Type B pancreatic cell (in vitro differentiated cells): ENCODE measurements at places on chromosomes 2 and 18. TPM values are rescaled to one million over a fixed set of nuclear protein-coding genes. Genes with fewer than 3 reads are reported as not detected.

- H3K27me3 ChIP-seq = peaks cover 10% of the 10 kb centered on the region
- peaks cover 15% of the 10 kb centered on the region for H3K4me1 ChIP-seq
- no peak for DNase-seq
- no peak overlapping the region for H3K4me3 ChIP-seq
- no peaks in the 10 kb centered on the region for H3K36me3 ChIP-seq
- H3K27ac ChIP-seq = no peak overlapping the region
These were observed 105.8 kb downstream of the ICOS start for GRCh38 chr2:204042401-204042800.

GRCh38 chr2:150517951-150518680 is 30.6 kb upstream of the RND3 start:
- no peaks in the 10 kb centered on the region for H3K27me3 ChIP-seq
- no peak overlapping the region for H3K4me3 ChIP-seq
- H3K4me1 ChIP-seq = peaks cover 4% of the 10 kb centered on the region
- no peak for DNase-seq

- H3K4me1 ChIP-seq = no peaks in the 10 kb centered on the region
- no peaks in the 10 kb centered on the region for H3K36me3 ChIP-seq
- H3K4me3 ChIP-seq = no peak overlapping the region
- no peaks in the 10 kb centered on the region for H3K27me3 ChIP-seq
- no peak for DNase-seq
These were observed 391.0 kb upstream of the ID2 start for GRCh38 chr2:8290771-8291352.

DNA sequence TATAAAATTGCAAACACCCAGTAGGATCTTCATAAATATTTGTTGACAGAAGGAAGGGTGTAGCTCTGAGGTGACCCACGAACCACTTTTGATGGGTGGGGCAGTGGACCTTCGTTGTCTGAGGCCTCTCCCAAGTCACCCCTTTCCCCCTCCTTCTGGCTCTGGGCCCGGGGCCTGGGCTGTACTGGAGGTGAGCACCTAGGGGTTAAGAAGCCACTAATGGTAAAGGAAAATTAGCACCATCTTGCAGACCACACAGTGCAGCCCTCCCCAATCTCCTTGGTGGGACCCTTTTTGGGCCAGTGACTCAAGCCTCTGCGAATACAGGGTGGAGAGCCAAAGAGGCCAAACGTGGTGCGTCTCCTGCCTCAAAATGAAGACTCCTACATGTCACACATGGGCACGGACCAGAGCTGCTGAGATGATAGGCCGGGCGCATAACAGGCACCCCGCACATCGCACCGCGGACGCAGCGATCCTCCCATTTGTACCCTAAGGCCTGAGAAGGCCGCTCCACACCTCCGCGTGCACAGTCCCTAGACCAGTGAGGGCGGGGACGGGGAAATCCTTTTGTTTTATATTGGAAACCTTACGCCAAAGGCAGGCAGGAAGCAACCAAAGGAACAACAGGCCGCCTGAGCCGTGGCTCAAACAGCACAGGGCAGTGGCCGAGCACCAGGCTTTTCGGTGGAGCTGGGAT is 31.9 kb upstream of the ATP6V1B1 start:
- no peak overlapping the region for H3K4me3 ChIP-seq
- H3K27me3 ChIP-seq = peaks cover 96% of the 10 kb centered on the region
- H3K27ac ChIP-seq = no peak overlapping the region
- H3K4me1 ChIP-seq = peaks cover 16% of the 10 kb centered on the region
- peak; percentile 63 for DNase-seq

The LRRTM4 gene
- total RNA-seq = 5.4 and 6.5 TPM in 2 replicates

The UPP2 gene
- total RNA-seq = not detected in 2 replicates

DNA sequence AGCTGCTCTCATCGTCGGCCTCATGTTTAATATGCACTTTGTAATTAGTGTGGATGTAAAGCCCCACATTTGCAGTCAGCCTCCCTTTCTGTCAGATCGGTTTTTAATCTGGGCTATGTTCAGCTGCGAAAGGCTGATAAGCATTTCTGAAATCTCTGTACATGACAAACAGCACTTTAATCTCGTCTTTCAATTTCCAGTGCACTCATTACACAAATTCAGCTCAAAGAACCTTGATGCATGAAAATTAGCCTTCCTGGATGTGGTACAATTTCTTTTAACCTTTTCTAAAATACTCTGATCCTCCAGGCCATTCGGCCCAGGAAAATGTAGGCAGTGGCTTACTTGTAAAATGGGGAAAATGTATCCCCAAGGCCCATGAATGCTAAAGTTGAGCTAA is 265.1 kb downstream of the RND3 start:
- no peaks in the 10 kb centered on the region for H3K27me3 ChIP-seq
- no peak for DNase-seq
- H3K4me3 ChIP-seq = no peak overlapping the region
- H3K36me3 ChIP-seq = no peaks in the 10 kb centered on the region
- peaks cover 9% of the 10 kb centered on the region for H3K4me1 ChIP-seq
- no peak overlapping the region for H3K27ac ChIP-seq

- H3K27ac ChIP-seq = no peak overlapping the region
- H3K27me3 ChIP-seq = no peaks in the 10 kb centered on the region
- no peak overlapping the region for H3K4me3 ChIP-seq
- no peaks in the 10 kb centered on the region for H3K4me1 ChIP-seq
- DNase-seq = no peak
These were observed 97.3 kb upstream of the DCC start for GRCh38 chr18:52242711-52243110.

- no peak overlapping the region for H3K27ac ChIP-seq
- H3K36me3 ChIP-seq = no peaks in the 10 kb centered on the region
- no peak for DNase-seq
- no peak overlapping the region for H3K4me3 ChIP-seq
These were observed 174.0 kb upstream of the MYCN start for GRCh38 chr2:15766303-15766861.

DNA sequence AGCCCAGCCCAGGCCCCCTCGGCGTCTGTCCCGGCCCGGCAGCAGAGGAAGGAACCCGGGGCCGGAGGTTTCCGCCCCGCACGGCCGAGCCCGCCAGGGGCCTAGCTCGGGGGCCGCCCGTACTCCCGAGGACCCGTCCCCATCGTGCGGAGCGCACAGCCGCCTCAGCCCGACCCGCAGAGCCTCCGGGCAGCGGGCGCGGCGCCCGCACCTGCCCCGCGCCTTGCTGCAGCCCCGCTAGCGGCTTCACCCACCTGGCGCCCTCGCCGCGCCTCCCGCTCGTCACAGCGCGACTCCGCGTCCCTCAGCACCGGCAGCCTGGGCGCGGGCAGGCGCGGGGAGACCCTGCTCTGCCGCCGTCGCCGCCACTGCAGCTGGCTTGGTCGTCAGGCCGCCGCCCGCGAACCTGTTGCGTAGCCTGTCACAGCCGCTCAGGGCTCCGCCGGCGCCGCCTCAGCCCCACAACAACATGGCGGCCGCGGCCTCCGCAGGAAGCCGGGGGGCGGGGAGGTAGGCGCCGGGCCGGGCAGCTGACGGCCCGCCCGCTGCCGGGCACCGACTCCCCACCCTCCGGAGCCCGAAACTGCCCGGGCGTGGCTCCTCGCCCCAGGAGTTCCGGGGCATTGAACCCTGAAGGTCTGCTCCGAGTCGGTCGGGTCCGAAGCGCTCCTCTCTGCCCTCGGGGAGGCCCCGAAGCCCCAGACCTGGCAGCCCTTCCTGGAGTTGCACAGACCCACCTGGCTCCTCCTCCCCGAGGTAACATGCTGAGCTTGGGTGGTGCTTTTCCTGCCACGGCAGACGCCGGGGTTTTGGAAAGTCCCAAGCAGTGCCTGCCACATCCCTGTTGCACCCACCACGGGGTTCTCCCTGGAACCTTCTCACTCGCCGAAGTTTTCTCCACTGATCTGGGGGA is at the start of gene ITSN2:
Gene ITSN2, minus strand, starts transcription at position 487 of the 913 bp plus-strand sequence. CDS start 32,454 bp downstream, outside the sequence.
- H3K27me3 ChIP-seq = peaks cover 12% of the 10 kb centered on the region
- peak within 1 kb of the TSS; percentile 90 for H3K27ac ChIP-seq
- peak; percentile 85 for DNase-seq
- H3K4me3 ChIP-seq = peak within 1 kb of the TSS; percentile 89
- H3K4me1 ChIP-seq = peaks cover 5% of the 10 kb centered on the region

DNA sequence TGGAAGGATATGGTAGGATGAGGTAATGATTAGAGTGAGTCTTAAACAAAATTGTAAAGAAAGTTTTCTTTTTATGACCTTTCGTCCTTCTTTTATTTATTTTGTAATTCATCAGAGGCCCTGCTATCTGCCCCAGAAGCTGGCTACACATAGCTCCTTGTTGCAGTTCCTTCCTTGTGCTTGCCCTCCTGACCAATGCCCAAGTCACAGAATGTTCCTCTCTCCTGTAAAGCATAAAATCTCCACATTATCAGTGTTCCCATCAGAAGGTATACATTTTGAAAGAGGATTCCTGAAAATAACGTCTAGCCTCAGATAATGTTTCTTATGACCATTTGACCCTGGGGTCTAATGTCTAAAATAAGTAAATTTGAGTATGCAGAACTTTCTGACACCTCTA is 78.3 kb downstream of the RND3 start:
- H3K4me3 ChIP-seq = no peak overlapping the region
- peaks cover 4% of the 10 kb centered on the region for H3K36me3 ChIP-seq
- peaks cover 42% of the 10 kb centered on the region for H3K4me1 ChIP-seq
- no peak for DNase-seq

DNA sequence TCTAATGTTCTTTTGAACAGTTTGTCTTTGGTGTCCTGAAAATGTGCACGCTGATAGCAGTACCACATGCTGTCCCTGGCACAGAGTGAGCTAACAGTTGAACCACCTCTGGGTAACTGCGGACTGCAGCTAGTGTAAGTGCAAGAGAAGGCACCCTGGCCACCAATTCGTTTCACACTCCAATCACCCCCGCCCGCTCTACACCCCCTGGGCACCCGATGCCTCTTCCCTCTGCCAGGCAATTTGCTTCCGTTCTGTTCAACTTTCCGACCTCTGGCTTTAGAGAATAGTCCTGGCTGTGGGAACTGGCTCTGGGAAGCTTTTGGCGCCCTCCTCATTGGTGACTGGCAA is 1.4 kb downstream of the DOCK10 start:
- H3K36me3 ChIP-seq = no peaks in the 10 kb centered on the region
- peaks cover 7% of the 10 kb centered on the region for H3K4me1 ChIP-seq
- H3K4me3 ChIP-seq = peak overlapping the region; percentile 85

GRCh38 chr18:9682572-9682971 is 25.5 kb upstream of the RAB31 start:
- no peaks in the 10 kb centered on the region for H3K27me3 ChIP-seq
- H3K27ac ChIP-seq = no peak overlapping the region

- peaks cover 3% of the 10 kb centered on the region for H3K27me3 ChIP-seq
- no peak overlapping the region for H3K27ac ChIP-seq
- no peak overlapping the region for H3K4me3 ChIP-seq
- H3K4me1 ChIP-seq = peaks cover 31% of the 10 kb centered on the region
- DNase-seq = no peak
- no peaks in the 10 kb centered on the region for H3K36me3 ChIP-seq
These were observed 90.9 kb upstream of the KLF7 start for GRCh38 chr2:207256476-207257207.

DNA sequence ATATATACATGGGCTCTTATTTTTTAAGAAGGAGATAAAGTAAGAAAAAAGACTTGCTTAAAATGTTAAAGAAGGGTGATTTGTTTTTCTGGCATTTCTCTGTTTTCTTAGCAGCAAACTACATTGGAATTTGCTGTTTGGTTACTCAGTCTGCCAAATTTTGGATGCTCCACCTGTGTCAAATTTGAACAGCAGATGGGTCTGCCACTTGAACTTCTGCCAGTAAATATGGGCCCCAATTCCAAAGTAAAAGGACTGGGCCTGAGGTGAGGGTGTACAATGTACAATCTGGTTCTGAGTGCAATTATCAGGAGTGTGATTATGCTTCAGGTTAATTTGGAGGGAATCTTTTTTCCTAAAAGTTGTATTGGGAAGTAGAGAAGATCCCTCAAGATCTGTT is 794.5 kb downstream of the DSC3 start:
- DNase-seq = no peak
- H3K4me3 ChIP-seq = no peak overlapping the region
- no peaks in the 10 kb centered on the region for H3K4me1 ChIP-seq
- no peaks in the 10 kb centered on the region for H3K36me3 ChIP-seq
- H3K27me3 ChIP-seq = no peaks in the 10 kb centered on the region
- H3K27ac ChIP-seq = no peak overlapping the region
